ENCODE measurements at places on chromosomes 3 and 15.

- DNase-seq, result no peak
Measured at GRCh38 chr3:181726351-181727330, 14.9 kb downstream of the SOX2 start.

DNA sequence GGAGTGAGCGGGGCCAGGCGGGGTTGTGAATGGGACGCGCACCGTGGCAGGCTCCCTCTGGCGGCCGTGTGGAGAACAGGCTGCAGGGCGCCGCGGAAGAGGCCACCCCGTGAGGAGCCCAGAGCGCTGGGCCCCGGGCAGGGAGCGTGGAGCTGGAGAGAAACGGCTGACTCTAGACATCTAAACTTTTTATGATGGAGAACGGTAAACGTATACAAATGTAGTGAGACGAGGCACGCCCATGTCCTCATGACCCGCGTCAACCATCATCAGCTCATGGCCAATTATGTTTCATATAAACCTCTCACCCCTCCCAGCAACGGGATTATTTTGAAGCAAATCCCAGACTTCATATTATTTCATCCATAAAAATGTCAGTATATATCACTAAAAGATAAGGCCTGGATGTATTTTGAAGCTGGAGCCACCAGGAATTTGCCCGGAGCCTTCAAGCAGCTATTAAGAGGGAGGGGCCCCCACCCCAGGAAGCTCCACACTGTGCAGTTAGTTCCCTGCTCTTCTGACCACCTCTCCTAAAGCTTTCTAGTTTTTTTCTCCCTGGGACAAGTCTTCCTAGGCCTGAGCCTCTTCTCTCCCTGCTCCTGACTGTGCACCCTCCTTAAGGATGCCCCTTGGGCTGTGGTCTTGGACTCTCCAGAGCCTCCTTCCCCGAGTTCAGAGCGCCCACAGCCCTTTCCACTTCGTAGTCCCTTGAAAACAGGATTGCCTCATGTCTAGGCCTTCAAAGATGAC is 149.5 kb downstream of the SMAD6 start:
- peak; percentile 64 for DNase-seq

DNA sequence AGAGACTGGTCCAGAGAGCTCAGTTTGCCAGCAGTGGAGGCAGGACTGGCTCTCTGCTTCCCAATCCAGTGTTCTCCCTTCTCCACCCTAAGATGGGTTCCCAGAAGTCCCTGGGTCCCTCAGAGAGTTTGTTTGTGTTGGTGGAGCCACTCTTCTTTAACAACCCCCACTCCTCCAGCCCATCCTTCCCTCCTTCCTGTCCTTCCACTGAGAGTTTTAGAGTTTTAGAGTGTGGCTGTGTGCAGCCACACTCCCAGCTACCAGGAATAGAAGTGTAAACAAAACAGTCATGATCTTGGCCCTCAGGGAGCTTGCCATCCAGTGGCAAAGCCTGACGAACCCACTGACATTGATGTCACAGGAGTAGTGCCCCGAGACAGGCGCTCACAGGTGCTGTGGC is 12.5 kb upstream of the FBLN2 start:
- no peak for DNase-seq

DNA sequence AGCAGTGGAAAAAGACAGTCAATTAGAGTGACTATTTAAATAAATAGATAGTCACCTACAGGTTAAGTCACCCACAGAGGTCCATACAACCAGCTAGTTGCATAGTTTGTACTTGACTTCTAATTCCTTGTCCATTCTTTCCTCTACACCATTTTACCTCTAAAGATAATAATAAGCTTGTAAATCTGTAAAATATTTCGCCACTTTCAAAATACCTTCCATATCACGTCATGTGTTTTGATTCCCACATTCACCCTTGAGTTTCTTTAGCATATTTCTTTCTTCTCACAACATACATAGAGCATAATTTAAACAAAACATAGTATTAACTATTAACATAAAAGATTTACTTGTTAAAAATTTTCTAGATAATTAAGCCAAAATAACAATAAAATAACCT is 689.6 kb downstream of the MECOM start:
- DNase-seq, result no peak

DNA sequence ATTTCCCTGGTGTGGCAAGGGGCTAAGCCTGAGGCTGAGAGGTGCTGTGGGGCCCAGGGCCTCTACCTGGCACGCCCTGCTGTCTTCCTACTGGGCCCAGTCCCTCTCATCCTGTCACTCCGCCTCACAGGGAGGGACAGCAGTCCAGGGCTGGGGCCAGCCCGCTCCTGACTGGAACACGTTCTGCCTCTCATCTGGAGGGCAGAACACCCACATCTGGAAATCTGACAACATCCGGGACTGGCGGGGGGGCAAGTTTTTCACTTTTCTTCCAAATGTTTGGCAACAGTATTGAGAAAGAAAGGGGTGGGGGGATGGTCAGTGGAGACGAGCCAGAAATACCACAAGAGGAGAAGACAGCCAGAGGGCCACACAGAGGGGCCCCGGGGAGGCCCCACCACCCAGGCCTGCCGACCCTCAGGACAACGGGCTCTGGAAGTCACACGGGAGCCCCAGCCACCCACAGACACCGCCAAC is 1.8 kb upstream of the MYL3 start:
- no peak for DNase-seq

DNA sequence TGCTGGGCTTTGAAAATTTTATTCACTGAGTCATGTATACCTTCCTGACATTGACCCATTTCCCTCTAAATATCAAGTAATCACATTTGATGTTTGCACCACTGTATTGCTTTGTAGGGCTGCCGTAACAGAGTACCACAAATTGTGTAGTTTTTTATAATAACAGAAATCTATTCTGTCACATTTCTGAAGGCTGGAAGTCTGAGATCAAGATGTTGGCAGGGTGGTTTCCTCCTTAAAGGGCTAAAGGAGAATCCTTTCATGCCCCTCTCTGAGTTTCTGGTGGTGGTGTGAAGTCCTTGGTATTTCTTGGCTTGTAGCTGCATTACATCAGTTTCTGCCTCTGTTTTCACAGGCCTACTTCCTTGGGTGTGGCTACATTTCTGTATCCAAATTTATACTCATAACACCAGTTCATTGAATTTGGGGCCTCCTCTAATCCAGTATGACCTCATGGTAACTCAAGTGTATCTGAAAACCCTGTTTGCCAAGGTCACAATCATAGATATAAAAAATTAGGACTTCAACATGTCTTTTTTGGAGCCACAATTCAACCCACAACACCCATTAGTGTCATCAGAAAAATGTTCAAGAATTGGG is 29.1 kb upstream of the ST6GAL1 start:
- DNase-seq, result peak; percentile 28

Data from CD4-positive, alpha-beta T cell treated with Interleukin-17A for 1 hour (primary cell).